ENCODE measurements at places on chromosomes 3 and 15.

GRCh38 chr3:181683563-181683962 is 28.2 kb upstream of the SOX2 start:
- DNase-seq, result no peak

GRCh38 chr3:15356176-15356575 is 23.8 kb upstream of the SH3BP5 start:
- DNase-seq, result no peak

GRCh38 chr15:22819651-22820050 is 18.8 kb upstream of the NIPA2 start:
- no peak for DNase-seq

- no peak for DNase-seq
Observed at GRCh38 chr15:54410481-54410880, 432.2 kb downstream of the UNC13C start.

GRCh38 chr15:57866149-57866736 is 159.7 kb downstream of the POLR2M start:
- peak; percentile 19 for DNase-seq

- DNase-seq, result no peak
Observed at GRCh38 chr15:56240390-56240789, 3.3 kb downstream of the RFX7 start.

GRCh38 chr3:22994781-22995180 is 208.3 kb upstream of the UBE2E2 start:
- DNase-seq, result no peak

DNA sequence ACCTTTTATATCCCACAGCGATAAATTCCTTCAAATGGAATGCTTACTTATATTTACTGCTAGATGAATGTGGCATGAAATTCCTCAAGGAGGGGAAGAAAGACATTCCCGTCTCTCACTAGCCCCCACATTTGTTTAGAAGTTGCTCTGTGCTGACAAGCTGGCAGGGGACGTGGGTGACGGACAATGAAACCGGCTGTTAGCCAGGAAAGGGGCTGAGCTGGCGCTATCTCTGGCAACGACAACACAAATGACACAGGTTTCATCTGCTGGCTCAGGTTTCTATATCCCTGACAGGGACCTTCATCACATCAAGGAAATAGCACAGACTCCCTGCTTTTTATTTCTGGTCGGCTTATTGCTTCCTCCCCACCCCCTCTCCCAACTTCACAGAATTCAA is 15.8 kb downstream of the RUVBL1 start:
- DNase-seq, result no peak

DNA sequence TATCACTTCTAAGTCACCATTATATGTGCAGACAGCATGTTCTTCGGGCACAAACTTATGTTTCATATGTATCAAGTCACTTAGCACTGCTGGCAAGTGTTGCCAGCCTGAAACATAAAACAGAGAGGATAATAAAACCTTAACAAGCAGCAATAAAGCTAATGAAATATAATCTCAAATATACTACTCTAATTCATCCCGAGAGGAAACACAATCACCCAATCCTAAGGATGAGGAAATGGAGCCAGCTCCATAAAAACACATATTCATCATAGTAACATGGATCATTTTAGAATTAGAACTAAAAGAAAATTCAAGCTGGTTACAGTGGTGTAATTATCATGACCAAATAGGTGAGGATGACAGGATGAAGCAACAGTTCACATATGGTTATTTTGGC is 1072.7 kb downstream of the EPHA3 start:
- no peak for DNase-seq

GRCh38 chr3:27078246-27078913 is 290.8 kb downstream of the NEK10 start:
- no peak for DNase-seq

DNA sequence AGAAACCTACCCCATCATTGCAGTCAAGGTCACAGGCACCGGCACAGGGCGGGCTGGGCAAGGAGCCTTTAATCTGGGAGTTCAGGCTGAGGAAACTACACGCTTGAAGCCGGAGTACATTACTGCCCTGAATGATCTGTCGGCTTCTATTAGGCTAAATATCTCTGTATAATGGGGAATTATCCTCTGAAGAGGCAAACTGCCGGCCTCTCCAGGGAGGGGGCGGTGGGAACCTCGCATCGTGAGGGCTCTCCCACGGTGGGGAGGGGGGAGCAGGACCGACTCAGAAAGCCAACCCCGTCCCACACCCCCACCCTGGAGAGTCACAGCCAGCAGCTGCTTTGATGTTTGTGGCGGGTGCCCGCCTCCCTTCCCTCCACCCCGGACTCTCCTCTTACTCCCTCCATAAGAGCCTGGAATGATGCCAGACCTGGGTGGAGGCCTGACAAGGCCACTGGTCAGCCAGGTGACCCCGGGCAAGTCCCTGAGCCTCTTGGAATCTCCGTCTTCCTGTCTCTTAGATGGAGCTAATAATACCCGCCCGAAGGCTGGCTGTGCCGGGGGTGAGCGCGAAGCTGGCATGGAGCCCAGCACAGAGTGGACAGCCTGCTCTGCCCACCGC is 63.4 kb upstream of the LINGO1 start:
- no peak for DNase-seq

DNA sequence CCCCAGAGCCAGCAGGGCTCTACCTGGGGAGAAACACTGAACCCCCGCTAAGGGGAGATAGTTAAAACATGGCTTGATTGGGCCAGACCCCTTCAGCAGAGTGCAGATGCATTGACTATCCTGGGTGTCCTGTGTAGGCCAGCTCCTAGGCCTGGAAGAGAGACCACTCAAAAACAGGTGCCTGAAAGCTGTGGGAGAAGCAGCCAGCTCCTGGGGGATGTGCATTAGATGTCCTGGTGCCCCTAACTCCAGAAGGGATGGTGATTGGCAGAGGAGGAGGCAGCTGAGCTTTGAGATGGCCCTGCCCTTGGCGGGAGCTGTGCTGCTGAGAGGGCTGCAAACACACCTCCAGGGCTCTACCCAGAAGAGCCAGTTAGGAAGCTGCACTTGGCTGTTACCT is 89.3 kb upstream of the PLXNA1 start:
- DNase-seq, result no peak

- no peak for DNase-seq
Observed at GRCh38 chr15:81069356-81069755, 64.7 kb upstream of the CFAP161 start.

GRCh38 chr3:30495172-30496065 is 111.0 kb upstream of the TGFBR2 start:
- DNase-seq, result no peak

DNA sequence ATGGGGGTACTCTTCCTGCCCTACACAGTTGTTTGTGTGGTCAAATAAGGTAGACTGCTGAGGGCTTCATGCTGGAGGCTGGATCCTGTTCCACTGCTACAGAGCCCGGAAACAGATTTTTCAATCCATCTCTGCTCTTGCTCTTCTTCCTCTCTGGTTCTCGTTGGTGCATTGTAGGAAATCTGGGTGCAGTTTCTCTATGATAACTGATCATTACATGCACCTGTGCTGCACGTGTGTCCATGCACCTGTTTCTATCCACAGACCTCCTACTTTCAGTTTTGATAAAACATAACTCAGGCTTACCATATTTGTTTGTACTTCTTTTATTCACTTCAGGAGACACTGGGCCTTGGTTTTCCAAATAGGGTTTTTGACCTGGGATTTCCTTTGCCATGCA is 21.3 kb downstream of the MINAR1 start:
- DNase-seq, result no peak

DNA sequence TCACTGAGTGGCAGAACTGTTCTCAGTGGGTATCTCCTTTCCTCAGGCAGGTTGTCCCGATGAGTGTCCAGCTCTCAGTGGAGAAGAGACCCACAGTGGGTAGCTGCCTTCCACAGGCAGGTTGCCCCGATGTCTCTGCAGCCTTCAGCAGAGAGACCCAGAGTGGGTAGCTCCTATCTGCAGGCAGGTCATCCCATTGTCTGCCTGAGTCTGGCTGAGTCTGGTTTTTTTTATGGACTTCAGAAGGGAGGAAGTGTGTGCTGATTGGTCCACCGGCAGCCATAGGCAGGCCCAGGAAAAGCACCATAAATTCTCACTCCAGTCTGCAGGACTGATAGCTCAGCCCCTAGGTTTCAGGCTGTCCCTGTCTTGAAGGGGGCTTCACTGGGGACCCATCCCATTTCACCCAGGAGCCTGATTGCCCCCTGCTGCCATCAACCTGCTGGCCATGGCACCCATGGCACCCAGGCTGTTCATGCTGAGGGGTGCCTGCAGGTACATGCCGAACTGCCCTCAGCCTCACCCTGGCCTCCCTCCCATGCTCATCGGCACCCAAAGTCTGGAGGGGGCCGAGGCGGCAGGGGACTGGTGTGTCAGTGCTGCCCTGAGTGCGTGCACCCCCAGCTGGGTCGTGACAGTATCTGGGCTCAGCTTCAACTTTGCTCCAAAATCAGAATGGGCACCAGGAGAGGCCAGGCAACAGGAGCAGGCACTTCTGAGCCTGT is 3.6 kb upstream of the LIMD1 start:
- DNase-seq, result no peak

All from Peyer's patch (tissue), 4 donors.